Stimulated activated CD4-positive, alpha-beta T cell treated with anti-CD3 and anti-CD28 coated beads, Interleukin-12 subunit alpha, Interleukin-12 subunit beta, amount 100 ng/mL, for 24 hours (primary cell): ENCODE measurements at places on chromosomes 12 and 14.

DNA sequence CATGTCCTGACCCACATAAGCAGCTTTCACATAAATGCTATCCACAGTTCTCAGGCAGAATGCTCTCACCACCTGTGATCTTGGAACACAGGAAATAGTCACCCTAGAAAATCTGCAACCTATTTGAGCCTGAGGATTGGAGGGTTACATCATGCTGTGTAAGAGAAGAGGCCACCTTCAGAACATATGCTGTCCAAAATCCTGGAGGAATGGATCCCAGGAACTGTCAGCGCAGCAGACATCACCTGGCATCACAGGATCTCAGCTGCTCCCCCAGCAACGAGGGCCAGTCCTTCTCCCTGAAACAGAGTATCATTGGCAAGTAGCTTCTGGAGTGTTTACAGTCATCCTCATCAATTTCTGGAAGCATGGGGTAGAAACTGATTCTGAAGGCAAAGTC, 63.2 kb upstream of the LTA4H start:
- DNase-seq, result no peak

GRCh38 chr12:77082021-77082420, 16.7 kb upstream of the E2F7 start:
- no peak for DNase-seq

- no peak for DNase-seq
Measured at GRCh38 chr14:77559381-77559780, 57.1 kb downstream of the SPTLC2 start.

DNA sequence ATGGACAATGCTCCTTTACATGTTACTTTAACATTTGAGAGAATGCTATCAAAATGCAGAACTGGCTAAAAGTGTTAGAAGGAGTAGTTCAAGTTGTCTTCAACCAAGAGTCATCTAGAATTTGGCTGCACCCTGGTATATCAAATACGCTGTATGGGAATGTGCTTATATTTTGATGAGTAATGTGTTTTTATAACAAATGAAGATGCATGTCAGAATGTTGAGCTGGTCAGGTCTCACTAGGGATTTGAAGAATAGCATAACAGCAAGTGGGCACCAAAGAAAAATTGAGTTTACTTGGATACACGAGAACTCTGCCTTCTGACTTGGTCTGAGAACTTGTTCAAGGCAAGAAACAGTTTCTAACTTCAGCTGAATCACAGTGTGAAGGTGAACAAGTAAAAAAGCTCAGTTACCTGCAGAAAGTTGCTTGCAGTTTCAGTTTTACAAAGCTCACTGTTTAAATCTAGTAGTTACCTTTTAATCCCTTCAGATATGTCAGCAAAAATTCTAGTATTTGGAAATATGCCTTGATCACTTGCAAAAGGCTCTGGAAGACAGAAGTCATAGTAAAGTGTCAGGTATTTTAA, 82.3 kb downstream of the PDE3A start:
- DNase-seq, result no peak

GRCh38 chr12:18323159-18323558, 61.8 kb downstream of the PIK3C2G start:
- no peak for DNase-seq

- DNase-seq, result no peak
Measured at GRCh38 chr14:91693346-91693745, 38.5 kb downstream of the CATSPERB start.

- no peak for DNase-seq
Measured at GRCh38 chr12:128991716-128992115, 138.4 kb downstream of the GLT1D1 start.

DNA sequence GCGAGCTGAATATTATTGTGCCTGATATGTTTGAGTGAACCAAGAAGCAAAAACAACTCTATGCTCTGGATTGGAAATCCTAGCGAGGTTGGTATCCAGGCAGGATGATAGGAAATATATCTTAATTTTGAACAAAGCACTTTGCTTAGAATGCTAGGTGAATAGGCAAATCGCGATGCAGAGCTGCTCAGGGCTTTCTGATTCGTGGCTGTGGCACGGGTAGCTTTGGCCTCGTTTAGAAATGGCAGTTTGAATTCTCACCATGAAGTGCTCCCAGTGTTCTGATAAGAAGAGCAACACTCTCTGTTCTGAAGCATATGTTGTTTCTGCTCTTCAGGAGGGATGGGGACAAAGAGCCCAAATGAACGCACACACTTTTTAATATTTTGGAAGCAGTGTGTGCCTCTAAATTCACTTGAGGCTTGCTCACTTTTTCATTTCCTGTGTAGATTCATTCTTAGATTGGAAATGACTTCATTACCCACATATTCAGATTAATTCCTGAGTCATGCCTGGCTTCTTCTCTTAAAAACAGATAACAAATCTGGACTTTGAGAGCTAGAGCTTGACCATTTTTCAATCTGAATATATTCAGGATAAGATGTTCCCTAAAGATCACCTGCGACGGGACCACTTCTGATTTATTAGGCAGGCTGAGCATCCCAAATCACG, 200.9 kb downstream of the RPAP3 start:
- DNase-seq, result no peak

- DNase-seq, result no peak
Measured at GRCh38 chr12:6396031-6396430, 12.1 kb downstream of the LTBR start.

GRCh38 chr12:116718655-116719454, 19.0 kb downstream of the SPRING1 start:
- no peak for DNase-seq

GRCh38 chr12:63802012-63802608, 22.4 kb downstream of the RXYLT1 start:
- no peak for DNase-seq

GRCh38 chr12:51836041-51836826, 12.3 kb downstream of the FIGNL2 start:
- DNase-seq, result no peak

DNA sequence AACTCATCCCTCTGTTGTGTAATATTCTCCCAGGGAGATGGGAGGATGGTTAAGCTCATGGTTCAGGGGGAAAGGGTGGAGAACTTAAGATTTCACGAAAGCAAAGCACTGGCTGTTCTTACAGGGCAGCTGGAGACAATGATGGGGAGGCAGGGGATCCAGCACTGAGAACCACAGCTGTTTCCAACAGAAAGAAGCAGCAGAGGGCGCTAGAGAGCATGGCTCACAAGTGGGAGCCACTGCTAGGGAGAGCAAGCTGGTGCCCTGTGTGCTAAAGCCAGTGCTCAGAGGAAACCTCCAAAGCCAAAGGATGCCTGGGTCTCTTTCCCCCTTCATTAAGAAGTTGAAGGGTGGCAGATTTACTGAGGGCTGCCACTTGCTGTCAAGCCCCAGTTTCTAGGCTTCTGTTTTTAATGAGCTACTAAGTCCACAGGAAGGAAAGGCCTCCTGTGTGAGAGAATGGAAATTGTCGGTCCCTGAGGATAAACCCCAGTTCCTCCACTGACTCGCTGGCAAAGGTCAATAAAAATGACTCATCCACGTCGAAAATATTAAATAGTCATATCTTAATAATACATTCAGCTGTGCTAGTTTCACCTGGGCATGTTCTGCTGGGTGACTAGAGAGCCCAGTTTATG, 199.7 kb downstream of the ANO2 start:
- DNase-seq, result peak; percentile 43

GRCh38 chr14:31200702-31200990, 6.9 kb downstream of the HECTD1 start:
- no peak for DNase-seq

GRCh38 chr14:62455446-62455845, 589.8 kb downstream of the KCNH5 start:
- DNase-seq, result no peak

GRCh38 chr12:13094367-13094766, 9.1 kb downstream of the GSG1 start:
- no peak for DNase-seq

- DNase-seq, result no peak
Measured at GRCh38 chr14:99133636-99134515, 138.1 kb downstream of the BCL11B start.

GRCh38 chr12:118342090-118342489, 30.6 kb downstream of the TAOK3 start:
- DNase-seq, result no peak

- DNase-seq, result no peak
Measured at GRCh38 chr12:49588281-49588680, 17.2 kb downstream of the FAM186B start.

GRCh38 chr14:106442857-106443256, 916.5 kb downstream of the TMEM121 start:
- DNase-seq, result peak; percentile 20

GRCh38 chr12:59452259-59452658, 143.6 kb upstream of the SLC16A7 start:
- DNase-seq, result no peak

- DNase-seq, result no peak
Measured at GRCh38 chr12:99170461-99170860, 477.1 kb upstream of the GARIN6 start.

- no peak for DNase-seq
Measured at GRCh38 chr14:93891756-93892504, 35.2 kb upstream of the FAM181A start.

DNA sequence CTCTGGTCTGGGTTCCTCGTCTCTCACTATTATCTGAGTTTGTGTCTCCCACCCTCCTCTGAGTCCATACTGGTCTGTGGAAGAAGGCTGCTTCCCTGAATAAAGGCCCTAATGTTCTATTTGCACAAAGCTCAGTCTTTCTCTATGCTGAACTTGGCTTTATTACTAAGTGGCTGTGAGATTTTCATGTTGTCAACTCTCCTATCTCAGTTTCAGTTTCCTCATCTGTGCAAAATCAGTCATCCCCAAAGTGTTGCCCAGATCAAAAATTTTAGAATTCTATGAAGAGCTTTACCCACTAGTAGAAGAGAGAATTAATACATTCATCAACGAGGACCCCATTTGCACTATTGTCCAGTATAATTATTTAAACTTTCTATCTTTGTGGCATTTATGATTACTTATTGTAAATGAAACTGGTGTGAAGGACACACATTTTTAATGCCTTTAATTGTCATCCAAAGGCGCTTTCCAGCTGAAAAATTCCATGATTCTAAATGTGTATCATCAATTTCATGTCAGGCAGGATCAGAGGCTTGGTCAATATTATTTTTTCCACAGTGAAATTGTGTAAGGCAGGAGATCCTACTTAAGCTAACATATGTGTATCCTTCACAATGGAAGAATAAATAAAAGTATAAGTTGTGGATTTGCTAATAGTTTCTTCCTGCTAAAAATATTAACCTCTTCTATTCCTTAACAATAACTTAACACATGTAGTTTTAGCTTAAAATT, 79.1 kb upstream of the EEA1 start:
- DNase-seq, result no peak

GRCh38 chr12:47281667-47282171, 202.0 kb upstream of the AMIGO2 start:
- DNase-seq, result no peak

- DNase-seq, result no peak
Measured at GRCh38 chr14:103546652-103547454, 15.6 kb downstream of the BAG5 start.

GRCh38 chr14:89367779-89368120, 49.3 kb downstream of the FOXN3 start:
- DNase-seq, result no peak

- no peak for DNase-seq
Measured at GRCh38 chr14:91354979-91355685, 62.5 kb downstream of the CCDC88C start.

DNA sequence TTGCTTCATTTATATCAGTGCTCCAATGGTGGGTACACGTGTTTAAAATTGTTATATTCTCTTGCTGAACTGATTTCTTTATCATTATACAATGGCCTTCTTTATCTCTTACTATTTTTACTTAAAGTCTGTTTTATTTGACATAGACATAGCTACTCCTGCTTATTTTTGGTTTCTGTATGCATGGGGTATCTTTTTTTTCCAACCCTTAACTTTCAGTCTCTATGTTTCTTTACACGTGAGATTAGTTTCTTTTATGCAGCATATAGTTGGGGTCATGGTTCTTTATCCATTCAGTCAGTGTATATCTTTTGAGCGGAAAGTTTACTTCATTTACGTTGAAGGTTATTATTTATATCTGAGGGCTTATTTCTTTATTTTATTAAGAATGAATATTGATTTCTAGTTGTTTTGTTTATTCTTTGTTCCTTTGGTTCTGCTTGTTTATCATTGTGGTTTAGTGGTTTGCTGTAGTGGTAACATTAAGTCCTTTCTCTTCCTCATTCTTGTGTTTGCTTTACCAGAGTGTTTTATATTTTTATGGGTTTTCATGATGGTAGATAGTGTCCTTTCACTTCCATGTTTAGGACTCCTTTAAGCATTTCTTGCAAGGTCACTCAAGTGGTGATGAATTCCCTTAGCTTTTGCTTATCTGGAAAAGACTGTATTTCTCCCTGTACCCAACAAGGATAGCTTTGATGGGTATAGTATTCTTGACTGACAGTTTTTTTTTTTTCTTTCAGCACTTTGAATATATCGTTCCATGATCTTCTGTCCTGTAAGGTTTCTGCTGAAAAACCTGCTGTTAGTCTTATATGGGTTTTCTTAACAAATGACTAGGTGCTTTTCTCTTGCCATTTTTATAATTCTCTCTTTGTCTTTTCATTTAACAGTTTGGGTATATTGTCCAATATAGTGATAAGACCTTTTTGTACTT, 38.3 kb upstream of the FAR2 start:
- no peak for DNase-seq

GRCh38 chr14:103994535-103995184, 52.3 kb upstream of the RD3L start:
- no peak for DNase-seq
